Erythroblast (primary cell): ENCODE measurements at places on chromosomes 6 and 20.

DNA sequence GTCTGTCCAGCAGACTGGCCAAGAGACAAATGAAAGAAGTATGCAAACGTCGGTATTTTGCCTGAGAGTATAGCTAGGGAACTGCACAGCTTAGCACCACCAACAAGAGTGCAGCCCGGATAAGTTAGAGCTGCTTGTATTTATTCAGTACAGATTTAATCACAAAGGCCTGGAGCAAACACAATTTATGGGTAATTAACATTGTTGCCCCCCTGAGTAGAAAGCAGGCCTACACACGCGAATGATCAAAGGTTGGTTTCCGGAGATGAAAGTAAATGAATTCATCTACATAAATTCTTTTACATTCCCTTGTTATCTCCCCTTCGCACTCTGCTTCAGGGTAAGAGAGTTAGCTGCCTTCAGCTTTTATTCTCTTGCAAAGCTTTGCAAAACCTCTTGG, 24.7 kb upstream of the CRISP1 start:
- DNase-seq = no peak

GRCh38 chr6:138572167-138572875, 73.0 kb upstream of the NHSL1 start:
- no peak for DNase-seq

DNA sequence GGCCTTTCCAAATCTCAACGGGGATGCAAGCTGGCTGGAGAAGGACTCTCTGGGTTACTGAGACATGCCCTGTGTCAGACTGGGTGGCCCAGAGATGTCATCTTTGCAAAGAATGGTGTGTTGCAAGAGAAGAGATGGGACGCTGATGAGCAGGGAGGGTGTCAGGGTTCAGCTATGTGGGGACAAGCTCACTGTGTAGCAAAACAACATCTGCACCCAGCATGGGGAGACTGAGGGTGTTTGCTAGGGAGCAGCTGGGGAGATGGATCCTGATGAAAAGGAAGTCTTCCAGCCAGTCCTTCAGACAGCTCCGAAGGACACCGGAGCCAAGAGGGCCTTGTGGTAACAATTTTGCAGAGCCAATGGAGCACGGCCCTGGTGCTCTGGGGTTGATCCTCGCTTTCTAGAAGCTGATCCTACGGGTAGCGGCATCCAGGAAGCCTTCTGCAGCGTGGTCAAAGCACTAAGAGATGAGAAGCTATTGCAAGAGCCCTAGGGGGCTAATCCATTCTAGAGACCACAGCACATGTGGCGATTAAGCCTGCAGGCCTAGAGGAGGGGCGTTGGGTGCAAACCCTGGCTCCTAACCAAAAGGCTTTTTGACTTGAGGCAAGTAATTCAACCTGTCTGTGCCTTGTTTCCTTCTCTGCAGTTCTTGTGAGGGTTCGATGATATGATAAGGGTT, 39.9 kb downstream of the EDN3 start:
- no peak for DNase-seq

DNA sequence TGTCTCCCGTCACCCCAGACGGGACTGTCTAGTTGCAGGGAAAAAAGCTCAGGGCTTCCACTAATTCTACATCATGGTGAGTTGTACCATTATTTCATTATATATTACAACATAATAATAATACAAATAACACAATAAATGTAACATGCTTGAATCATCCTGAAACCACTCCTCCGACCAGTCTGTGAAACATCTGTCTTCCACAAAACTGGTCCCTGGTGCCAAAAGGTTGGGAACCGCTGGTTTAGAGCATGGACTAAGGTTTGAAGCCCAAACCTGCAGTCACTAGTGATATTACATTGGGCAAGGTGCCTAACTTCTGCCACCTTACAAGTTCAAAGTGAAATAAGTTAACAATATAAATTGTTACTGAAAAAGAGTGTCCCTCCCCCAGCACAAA, 175.7 kb downstream of the PDE10A start:
- no peak for DNase-seq

- DNase-seq = no peak
Observed at GRCh38 chr20:16444057-16444777, 129.0 kb downstream of the KIF16B start.

DNA sequence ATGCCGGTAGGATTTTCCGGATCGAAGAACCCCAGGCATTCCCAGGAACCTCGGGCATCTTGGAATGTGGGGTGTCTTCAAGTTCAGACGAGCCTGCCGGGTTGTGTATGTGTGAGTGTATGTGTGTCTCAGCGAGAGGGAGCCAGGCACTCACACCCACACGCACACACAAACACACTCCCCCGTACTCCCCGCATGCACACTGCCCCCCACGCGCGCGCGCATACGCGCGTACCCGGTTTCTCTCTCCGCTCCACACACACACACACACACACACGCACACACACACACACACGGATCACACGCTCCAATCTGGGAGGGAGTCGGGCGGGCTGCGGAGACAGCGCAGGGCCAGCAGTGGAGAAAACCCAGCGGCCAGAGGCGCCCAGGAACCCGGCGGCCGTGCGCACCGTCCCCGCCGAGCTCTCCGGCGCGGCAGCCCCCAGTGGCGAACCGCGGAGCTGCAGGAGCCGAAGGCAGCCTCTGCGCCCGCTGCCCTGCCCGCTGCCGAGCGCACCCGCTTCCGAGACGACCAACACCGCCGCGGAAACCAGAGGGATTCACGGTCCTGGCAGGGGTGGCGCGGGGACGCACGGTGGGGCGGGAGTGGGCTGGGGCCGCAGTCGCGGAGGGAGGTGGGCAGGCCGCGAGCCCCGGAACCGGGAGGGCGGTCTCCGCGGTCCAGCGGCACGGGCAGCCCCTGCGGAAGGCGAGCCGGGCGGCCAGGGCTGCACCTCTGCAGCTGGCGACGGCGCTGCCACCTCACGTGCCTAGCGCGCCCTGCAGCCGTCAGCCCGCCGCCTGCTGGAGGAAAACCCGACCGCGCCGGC, at the start of gene LRFN2:
LRFN2 (minus strand) TSS at position 125 of the 830 bp plus-strand sequence.
- DNase-seq = peak; percentile 61

DNA sequence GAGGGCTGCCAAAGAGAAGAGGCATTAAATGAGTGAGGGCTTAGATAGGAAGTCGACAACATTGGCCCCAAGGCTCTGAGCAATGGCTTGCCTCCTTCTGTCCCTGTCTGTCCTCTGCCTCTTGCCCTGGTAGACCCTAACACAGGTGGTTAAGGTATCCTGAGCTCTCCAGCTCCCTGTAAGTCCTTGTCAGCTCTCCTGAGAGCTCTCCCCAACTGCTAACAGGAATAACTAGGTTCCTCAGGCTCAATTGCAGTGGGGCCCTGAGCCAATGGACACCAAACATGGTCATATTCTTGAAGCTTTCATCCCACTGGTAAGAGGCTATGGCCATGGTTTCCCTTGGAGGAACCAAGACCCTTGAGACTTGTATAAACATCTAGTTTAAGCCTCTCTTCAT, 5.0 kb upstream of the CPNE1 start:
- no peak for DNase-seq

GRCh38 chr6:96645106-96645505, 82.2 kb downstream of the FHL5 start:
- no peak for DNase-seq

GRCh38 chr6:169489563-169490245, 212.1 kb downstream of the WDR27 start:
- no peak for DNase-seq

DNA sequence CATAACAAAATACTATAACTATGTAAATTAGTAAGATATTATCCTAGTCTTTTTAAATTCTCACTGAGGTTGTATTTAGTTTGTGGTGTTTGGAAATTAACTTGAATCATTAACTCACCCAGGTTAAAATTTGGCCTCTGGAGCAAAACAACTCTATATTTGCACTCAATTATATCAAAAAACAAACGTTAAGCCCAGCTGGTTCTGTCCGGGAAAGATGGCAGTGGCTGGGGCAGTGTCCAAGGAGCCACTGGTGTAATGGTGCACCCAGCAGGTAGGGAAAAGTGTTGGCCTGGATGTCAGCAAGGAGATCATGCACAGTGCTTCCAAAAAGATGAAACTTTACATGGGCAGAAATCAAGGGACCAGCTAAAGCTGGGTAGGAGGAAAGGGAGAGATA, 285.3 kb upstream of the CITED2 start:
- no peak for DNase-seq

DNA sequence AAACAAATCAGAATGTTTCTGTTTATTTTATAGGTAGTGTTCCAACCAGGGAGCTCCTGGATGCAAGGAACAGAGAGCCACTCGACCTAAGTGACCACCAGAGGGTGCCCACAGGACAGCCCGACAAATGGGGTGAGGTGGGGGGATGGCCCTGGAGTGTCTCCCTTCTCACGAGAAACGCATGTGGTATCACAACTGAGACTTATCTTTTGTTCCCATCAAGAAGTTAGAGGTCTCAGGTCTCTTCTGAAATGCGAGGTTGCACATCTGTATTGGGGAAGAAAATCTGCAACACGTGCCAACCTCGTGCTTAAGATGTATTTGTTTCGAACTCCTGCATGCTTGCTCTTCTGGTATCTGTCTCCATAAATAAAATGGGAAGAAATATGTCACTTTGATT, 104.0 kb downstream of the ISM1 start:
- DNase-seq = peak; percentile 21

DNA sequence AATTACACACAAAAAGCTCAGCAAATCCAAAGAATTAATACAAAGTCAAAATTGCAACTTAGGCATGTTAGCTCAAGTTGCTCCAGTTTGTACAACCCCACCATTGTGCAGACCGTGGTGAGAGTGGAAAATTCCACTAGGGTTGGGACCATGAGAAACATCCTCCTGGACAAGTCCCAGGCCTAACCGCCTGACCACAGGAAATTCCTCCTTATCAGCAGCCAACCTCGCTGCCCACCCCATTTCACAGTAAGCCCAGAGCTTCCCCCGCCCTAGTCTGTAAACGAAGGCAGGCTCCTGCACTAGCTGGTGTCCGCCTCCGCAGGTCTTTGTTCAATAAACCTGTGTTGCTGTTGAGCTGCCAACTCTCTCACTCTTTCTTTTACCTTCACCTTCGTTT, 1023.3 kb downstream of the EYS start:
- peak; percentile 2 for DNase-seq

DNA sequence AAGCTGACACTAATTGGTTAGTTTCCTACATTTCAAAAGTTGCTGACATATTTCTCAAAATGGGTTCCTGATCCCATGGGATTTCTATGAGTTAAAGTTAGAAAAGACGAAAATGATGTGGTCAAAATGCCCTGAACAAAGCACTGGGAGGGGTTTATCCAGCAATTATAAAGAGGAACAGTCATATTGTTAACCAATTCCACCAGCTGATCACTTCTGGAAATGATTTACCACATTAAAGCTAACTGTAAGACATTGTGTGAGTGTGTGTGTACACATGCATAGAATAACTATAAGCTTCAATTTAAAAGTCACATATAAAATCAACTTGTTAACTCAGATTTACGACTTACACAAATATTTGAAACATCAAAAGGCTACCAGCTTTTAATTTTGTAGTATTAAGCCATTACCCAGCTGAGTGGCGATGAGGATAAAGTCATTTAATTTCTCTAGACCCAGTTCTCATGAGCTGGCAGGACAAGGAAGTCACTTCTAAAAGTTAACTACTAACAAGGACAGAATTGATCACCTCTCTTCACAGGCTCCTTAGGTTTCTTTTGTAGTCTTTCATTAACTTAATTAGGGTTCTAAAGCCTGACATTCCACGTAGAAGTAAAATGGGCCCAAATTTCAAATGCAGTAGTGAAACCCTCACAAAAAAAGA, 40.4 kb downstream of the MAN1A1 start:
- DNase-seq = no peak

DNA sequence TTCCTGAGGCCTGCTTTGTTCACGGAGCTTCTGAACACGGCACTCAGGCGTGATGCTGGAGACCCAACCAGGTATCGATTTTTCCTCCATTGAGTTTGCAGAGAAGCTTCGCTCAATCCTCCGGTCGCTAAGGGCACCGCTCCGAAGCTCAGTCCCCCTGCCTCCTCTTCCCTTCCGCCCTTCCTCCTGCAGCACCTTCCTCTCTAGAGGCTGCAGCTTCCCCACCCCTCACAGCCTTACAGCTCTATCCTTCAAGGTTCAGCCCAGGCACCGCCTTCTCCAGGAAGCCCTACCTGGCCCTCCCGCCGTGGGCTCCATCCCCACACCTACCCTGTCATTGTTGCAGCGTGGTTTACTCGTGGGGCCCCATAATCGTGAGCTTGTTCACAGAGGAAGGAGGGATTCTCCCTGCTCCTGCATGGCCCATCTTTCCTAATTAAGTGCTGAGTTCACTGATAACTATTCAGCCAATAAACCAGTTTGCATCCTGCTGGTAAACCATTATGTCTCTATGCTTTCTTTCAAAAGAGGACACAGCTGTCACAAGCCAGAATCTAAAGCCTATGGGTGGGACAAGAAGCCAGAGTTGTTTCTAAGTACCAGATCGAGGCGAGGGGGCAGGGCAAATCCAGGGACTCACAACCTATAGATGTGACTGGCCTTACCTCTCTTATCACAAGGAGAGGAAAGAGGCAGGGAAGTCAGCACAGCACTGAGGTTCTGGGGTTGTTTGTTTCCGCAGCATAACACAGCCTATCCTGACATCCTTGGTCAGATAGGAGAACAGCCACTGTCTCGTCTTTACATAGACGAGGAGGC, 152.0 kb downstream of the GRM4 start:
- no peak for DNase-seq

DNA sequence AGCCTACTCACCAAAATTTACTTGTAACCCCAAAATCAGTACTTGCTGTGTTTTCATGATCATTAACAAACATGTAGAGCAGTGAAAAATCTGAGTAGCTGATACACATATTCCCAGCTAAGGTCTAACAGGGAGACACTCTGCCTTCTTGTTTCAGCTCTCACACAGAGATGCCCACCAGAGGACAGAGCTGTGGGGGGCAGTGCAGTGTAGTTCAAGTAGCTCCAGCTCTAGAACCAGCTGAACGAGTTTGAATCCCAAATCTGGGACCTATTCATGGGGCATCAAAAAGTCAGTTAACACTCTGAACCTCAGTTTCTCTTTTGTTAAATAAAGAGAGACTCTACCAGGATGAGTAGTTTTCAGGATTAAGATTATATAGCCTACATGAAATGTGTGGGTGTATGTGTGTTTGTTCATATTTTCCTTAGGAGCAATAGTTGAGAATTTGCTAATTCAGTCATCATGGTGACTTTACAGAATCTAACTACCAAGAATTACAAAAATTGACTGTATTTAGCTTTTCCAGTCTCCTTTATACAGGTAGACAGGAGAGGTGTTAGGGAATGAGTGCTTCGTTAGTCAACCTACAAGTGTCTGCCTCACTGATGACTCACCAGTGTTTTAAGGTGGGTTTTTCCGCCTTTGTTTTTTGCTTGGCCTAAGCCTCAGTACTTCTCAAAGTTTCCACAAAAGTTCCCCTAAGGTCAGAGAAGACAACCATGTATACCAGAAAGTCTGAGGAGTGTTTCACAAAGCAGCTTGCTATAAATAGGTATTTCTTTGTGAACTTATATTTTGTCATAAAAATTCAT, 164.0 kb upstream of the RUNX2 start:
- no peak for DNase-seq
